OCI-LY7 (cell line): ENCODE measurements at places on chromosomes 6 and 20.
A peak's percentile ranks its signal among the peaks of the same experiment; 100 is the strongest.

- DNase-seq: no peak
Observed at GRCh38 chr6:109507490-109508072, 24.6 kb upstream of the ZBTB24 start.

GRCh38 chr6:44327760-44328159, 14.6 kb upstream of the AARS2 start:
- no peak for DNase-seq

DNA sequence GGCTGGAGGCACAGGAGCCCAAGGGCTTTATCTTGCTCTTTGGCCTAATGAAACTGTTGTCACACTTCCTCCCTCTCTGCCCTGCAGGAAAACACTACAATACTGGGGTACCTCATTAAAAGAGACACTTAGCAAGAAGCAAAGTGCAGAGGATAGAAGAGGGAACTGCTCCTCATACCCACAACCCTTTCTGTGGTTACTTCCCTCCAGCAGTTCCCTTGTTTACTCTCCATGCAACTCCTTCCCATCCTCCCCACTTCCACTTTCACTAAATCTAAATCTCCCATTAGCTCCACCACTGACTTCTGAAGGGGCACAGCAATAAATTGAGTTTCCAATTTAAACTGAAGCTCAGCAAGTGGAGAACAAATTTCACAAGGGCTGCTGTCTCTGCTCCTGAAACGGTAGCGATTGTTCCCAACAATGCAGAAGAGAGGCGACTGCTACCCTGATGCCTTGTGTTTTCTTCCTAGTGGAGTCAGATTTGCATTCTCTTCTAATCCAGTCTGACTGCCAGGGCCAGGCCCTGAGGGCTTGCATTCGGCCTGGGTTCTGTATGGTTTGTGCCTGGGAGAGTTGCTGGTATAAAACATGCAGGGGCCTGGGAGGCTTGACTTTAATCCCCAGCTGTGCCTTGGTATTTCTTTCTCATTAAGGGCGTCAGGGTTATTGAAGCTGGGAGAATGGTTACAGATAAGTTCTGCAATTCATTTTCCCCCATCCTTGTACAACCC, 454.7 kb downstream of the TFAP2B start:
- no peak for DNase-seq

DNA sequence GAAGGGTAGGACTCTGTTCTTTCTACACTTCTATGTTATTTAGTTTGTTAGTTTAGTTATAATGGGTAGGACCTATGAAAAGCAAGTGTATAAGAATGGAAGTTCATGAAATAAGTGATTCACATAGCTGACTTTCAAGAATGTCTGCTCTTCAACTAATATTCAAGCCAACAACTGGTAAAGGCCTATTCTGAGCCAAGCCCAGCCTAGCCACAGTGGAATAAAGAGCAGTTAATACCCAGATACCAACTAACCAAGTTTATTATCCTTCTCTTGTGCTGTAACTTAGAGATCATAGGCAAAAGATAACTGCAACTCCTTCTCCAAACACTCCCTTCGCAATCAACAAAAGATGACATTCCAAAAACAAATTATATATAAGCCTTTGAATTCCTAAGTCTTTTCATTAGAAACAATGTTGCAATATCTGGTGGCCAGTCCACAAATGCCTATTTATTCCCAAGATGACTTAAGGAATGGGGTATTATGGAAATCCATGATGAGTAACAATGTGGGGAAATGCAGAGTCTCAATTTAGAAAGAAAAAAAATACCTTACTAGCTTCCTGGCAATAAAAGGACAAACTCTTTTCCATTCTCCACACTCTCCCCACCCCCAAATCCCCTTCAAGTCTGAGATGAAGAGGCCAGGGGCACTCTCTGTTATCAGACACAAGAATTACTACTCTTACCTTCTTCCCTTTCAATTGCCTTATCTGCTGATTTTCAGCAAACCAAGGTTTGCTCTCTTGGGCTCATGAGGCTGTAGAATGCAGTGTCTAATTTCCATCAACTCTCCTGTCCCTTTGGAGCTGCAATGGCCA, 27.4 kb downstream of the BTBD9 start:
- DNase-seq: no peak

GRCh38 chr6:19380293-19380692, 456.9 kb upstream of the ID4 start:
- DNase-seq: no peak

DNA sequence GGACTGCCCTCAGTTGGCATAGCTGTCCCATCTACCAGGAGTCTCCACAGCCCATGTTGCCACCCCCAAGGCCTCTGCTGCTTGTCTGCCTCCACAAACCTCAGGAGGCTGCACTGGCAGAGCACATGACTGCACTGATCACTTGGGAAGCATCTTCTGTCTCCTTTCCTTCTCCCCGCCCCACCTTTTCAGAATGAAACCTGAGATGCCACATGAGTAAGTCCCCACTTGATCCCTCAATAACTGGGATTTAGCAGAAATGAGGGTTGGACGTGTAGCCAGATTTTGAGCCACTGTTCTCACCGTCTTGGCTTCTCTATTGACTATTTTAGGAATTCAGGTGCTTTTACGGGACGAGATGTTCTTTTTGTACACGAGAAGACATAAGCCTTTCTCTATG, 328.4 kb downstream of the CDC5L start:
- DNase-seq: no peak

DNA sequence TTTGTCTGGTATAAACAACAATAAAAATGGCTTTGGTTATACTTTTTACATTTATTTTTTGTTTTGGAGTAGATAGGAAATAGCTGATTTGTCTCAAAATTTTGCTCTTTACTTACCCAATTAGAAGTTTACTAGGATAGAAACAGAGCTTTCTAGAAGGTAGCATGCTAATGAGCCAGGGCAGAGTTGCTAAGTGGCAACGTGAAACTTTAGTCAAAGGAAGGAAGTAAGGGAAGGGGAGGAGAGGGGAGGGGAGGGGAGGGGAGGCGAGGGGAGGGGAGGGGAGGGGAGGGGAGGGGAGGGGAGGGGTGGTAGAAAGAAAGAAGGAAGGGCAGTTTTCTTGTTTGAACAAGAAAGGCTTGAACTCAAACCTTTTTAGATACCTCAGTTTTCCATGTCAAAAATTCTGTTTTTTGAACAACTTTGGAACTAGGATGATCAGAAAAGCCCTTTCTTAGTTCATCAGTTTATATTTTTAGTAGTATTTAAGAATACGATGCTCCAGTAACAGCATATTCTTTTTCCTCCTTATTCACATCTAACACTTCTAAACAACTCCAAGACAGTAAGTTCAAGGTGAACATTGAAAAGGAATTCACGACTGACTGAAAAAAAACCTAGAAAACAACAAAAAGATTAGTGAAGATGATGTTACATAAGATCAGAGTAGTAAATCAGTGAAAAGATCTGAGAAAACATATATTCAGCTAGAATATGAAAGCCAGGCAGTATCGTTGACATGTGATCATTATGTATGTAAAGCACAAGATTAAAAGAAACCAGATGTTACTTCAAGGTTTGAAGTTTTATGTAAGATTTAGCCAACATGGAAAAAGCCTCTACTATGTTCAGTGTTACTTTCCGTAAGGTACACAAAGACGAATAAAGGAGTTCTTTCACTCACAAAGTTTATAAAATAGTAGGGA, 263.4 kb downstream of the ARHGAP18 start:
- no peak for DNase-seq

GRCh38 chr6:10418862-10419748, 4.2 kb upstream of the TFAP2A start:
- no peak for DNase-seq

GRCh38 chr20:1965520-1966351, 28.1 kb downstream of the PDYN start:
- DNase-seq: peak; percentile 86

GRCh38 chr6:148827416-148828045, 80.7 kb downstream of the UST start:
- DNase-seq: no peak

GRCh38 chr6:29426654-29427053, 11.9 kb downstream of the OR12D1 start:
- DNase-seq: no peak

GRCh38 chr6:52517502-52518278, 59.2 kb downstream of the TRAM2 start:
- DNase-seq: no peak

DNA sequence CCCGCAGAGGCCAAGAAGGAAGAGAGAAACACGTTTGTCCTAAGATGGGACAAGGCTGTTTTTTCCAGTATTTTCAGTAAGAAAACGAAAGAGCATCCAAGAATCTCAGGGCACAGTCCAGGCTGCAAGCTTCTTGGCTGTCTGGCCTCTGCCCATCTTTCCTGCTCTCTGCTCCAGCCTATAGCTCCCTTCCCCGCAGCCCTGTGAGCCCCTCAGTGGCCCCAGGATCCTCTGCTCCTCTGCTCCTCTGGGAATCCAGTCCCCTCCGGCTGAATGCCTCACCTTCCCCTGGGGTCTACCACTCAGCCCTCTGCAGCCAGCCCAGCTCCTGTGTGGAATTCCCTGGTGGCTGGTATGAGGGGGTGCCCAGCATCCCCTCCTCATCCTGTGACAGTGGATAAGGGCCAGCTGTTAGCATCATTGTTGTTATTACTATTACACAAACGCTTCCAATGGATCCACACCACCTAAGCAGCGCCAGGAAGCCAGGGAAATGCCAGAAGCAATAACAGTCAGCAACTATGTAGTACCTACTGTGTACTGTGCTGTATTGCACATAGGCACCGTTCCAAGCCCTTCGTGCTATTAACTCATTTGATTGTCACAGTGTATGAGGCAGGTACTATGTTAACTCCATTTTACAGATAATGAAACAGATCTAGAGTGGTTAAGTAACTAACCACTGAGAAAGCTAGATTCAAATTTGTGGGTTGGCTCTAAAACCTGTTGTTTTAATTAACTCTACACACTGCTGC, 60.3 kb upstream of the PTPN1 start:
- no peak for DNase-seq

- DNase-seq: no peak
Observed at GRCh38 chr6:61606500-61606899, 679.5 kb downstream of the KHDRBS2 start.

GRCh38 chr20:3857405-3857804, 10.8 kb downstream of the MAVS start:
- DNase-seq: no peak

GRCh38 chr6:39256294-39256940, 27.1 kb upstream of the KCNK5 start:
- DNase-seq: no peak

DNA sequence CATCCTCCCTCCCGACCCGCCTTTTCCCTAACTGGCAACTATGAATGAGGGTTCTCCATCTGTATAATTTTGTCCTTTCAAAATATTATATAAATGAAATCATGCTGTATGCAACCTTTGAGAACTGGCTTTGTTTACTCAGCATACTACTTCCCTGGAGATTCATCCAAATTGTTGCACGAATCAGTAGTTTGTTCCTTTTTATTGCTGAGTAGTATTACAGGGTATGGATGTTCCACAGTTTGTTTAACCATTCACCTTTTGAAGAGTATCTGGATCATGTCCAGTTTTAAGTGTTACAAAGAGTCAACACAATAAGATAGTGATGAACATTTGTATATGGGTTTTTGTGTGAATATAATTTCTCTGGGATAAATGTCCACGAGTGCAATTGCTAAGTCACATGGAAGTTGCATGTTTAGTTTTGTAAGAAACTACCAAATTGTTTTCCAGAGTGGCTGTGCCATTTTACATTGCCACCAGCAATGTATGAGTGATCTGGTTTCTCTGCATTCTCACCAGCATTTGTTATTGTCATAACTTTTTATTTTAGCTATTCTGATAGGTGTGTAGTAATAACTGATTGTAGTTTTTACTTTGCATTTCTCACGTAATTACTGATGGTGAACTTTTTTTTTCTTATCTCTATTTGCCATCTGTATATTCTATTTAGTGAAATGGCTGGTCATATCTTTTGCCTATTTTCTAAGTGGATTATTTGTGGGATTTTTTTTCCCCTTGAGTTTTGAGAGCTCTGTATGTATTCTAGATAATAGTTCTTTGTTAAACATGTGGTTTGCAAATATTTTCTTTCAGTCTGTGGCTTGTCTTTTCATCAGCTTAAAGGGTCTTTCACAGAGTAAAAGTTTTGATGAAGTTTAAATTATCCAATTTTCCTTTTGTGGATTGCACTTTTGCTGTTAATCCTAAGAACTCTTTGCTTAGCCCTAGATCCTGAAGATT, 14.4 kb upstream of the RNF24 start:
- DNase-seq: no peak

DNA sequence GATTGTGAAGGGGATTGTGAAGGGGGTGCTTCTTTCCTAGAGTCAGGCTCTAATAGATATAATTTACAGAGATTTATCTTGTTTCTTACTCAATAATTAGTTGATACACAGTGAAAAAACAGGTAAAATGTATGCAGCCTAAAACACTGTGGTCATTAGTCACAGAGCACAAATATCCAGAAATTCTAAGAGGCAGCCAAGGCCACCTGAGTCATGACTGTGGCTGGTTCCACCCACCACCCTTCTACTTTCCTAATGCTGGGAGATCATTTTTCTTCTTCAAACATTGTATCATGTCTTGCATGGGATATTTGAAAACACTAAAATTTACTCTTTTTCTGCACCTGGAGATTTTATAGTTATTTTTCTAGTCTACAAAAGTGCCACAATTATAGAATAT, 181.6 kb downstream of the OTOR start:
- DNase-seq: no peak

GRCh38 chr6:49662231-49662891, 25.7 kb upstream of the RHAG start:
- no peak for DNase-seq

GRCh38 chr6:14968056-14968637, 277.7 kb upstream of the JARID2 start:
- no peak for DNase-seq

DNA sequence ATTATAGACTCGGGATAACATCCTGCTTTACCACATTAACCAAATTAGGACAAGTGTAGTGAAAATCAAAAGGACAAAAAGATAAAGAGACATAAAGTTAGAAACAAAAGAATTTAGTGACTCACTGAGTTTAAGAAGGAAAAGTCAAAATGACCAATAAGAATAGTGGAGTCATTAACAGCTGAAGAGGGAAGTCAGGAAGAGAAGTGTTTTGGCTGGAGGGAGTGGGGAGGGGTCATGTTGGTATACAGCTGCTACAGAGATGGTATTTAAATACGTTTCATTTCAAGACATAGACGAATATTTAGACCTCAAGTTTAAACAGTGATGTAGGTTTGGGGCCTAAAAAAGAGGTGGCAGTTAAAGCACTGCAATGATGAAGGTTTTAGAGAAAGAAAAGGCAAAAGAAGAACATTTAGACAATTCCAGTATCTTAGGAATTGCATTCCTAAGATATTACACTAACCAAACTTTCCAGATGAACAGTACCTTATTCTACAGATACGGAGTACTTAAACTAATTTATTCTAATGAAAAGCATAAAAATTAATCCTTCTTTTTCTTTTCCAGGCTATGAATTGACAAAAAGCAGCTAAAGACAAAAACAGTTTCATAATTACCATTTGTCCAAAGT, 10.6 kb downstream of the FKBP5 start:
- DNase-seq: no peak
